ENCODE measurements at places on chromosomes 3 and 15.

DNA sequence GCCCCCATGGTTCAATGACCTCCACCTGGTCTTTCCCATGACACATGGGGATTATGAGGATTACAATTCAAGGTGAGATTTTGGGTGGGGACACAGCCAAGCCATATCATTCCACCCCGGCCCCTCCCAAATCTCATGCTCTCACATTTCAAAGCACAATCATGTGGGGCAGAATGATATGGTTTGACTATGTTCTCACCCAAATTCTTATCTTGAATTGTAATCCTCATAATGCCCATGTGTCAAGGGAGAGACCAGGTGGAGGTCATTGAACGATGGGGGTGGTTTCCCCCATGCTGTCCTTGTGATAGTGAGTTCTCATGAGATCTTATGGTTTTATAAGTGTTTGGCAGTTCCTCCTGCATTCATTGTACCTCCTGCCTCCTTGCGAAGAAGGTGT, 2.4 kb upstream of the CLEC3B start:
- no peak for DNase-seq

- DNase-seq, result no peak
Measured at GRCh38 chr3:49351521-49352011, 6.6 kb downstream of the GPX1 start.

DNA sequence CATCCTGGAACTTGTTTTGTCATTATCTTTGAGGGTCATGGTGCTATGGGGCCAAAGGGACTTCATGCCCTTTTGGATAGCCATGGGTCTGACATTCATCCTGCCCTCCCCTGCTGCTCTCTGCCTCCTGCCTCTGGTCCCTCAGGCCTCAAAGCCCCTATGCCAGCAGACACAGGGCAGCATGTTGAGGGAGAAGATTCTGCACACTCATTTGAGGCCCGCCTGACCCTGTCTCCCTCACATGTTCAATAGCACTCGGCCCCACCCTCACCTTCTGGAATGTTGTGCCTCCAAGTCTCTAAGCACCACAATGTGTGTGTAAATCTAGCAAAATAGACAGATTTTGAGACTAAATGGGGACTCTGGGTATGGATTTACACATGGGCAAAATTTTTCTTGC, 178.7 kb upstream of the ANKRD28 start:
- DNase-seq, result no peak

DNA sequence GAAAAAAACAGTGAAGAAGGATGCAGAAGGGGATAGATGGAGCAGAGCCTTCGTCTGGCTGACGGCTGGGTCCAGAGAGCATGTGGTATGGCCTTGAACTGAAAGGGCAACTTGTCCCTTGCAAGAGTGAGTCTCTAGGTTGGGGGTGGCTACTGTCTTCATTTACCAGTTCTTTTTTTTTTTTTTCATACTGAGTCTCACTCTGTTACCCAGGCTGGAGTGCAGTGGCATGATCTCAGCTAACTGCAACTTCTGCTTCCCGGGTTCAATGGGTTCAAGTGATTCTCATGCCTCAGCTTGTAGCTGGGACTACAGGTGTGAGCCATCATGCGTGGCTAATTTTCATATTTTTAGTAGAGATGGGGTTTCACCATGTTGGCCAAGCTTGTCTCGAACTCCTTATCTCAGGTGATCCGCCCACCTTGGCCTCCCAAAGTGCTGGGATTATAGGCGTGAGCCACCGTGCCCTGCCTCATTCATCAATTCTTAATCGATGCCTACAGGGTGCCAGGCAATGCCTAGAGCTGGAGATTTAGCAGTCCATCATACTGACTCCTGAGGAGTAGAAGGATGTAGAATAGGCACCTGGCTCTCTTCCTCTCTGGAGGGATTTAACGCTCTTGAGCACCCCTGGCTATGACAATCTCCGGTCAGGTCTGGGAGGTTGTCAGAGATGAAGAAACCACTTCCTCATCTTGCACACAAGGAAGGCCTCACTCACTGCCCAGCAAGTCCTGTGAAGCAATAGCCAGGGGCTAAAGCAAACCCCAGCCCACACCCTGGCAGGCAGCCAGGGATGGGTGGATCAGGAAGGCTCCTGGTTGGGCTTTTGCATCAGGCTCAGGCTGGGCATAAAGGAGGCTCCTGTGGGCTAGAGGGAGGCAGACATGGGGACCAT, at the start of gene CAMP:
TSS of gene CAMP (plus strand) at position 880 of the 898 bp plus-strand sequence. CDS start at position 897, 17 bp downstream.
- DNase-seq, result no peak

GRCh38 chr3:38477839-38478450, 18.2 kb upstream of the EXOG start:
- no peak for DNase-seq

DNA sequence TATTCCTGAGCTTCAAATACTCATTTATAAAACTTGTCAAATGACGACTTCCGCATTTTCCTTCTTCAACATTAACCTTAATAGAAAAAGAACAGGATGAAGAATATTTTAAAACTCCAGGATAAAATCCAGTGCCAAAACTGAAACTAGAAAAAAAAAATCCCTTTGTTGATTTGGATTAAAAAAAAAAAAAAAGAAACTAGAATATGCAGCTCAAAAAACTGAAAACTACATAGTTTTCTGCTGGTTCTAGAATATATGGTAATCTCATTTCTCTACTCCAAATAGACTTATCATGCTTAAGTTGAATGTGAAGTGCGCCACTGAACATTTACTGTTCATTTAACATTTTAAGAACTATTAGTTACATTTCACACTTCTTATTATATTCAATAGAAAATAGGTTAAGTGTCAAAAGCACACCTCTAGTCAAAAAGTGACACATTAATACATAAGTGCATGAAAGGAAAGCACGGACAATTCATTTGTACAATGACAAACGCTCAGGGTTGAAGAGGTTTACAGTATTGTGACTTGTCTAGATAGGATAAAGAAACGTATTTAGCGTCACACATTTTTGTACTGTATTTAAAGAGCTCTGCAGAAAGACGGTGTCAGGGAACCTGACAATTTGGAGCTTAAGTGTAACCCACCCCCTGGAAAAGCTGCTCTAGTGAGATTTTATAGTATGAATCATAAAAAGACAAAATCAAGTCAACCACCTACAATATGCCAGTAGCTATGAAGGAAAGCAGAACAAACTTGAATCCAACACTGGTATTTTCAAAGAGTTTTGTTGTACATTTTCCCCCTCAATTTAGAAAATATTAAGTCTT, 5.8 kb downstream of the TRA2B start:
- no peak for DNase-seq

GRCh38 chr3:2826453-2826852, 283.7 kb downstream of the IL5RA start:
- DNase-seq, result no peak

DNA sequence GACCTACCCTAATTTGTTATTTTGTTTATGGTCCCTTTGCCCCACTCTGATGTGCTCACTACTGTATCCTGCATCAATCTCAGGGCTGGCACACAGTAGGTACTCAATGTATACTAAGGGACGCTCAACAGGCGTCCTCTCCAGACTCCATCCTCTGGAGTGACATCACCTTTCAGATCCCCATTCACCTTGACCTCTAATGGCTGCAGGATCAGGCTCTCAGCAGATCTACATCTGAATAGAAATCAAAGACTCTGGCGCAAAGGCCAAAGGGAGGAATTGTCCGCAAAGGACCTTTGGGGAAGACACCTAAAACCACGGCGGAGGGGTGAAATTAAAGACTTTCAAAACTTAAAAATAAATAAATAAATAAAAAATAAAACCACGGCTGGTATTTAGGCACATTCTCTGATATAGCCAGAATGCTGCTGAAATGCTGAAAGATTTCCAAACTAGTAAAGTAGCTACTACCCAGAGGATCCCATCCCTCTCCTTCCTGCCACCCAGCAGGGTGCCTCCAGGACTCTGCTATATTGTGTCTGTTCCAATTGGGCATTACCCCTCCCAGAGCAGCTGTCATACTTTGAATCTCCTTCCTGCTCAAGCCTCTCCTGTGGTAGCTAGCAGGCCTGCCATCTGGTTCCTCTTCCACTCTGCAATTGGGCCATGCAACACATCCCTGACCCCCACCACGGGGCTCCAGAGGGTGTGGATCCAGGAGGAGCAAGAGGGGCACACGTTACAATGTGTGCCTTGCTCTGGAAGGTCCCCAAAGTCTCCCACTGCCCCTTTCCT, 6.1 kb downstream of the SHF start:
- DNase-seq, result no peak

GRCh38 chr15:65757256-65757655, 34.8 kb downstream of the DENND4A start:
- DNase-seq, result no peak

GRCh38 chr3:194443901-194444300, 42.9 kb downstream of the ATP13A3 start:
- DNase-seq, result no peak

- DNase-seq, result peak; percentile 60
Measured at GRCh38 chr3:193805448-193805847, 212.4 kb downstream of the OPA1 start.

GRCh38 chr3:184678317-184679055, 33.4 kb downstream of the MAGEF1 start:
- DNase-seq, result no peak

All from RKO (cell line).